ENCODE measurements at places on chromosomes 5 and 9.
A peak's percentile ranks its signal among the peaks of the same experiment; 100 is the strongest.

DNA sequence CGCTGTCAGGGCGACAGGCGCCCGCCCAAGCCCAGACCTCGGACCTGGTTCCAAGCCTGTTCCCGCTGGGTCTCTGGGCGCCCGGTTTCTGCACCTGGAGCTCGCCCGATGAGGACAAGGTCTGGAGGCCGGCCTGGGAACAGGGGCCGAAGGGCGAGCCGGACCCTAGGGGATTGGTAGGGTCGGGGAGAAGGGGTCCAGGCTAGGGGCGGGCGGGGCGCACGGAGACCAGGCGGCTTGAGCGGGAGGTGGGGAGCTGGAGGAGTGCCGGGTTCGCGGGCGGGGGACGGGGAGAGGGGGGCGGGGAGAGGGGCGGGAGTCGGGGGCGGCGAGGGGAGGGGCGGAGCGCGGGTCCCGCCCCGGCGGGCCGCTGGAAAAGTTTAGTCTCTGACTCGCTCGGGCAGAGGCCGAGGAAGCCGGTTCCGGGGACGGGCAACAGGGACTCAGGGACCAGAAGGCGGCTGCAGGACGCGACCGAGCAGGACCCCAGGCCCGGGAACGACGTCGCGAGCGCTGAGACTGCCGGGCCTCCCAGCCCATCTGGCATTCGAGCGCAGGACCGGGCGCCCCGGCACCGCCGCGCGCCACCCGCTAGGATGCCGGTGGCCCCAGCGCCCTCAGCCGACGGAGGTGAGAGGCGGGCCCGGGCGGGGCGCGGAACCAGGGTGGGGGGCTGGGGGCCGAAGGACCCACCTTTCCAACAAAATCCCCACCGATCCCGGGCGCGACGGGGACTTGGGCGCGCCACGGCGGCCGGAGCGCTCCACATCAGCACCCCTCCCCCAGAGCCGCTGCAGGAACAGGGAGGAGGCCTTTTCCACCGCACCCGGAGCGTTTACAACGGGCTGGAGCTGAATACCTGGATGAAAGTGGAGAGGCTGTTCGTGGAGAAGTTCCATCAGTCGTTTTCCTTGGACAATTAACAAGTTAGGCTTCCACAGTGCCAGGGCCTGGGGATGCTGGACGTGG is at the start of gene S1PR3:
S1PR3 (plus strand) TSS at position 403 of the 969 bp plus-strand sequence. CDS start 9,733 bp downstream, outside the sequence.
- no peak for DNase-seq

GRCh38 chr5:141155540-141156374 is 5.9 kb downstream of the PCDHB6 start:
- no peak for DNase-seq

DNA sequence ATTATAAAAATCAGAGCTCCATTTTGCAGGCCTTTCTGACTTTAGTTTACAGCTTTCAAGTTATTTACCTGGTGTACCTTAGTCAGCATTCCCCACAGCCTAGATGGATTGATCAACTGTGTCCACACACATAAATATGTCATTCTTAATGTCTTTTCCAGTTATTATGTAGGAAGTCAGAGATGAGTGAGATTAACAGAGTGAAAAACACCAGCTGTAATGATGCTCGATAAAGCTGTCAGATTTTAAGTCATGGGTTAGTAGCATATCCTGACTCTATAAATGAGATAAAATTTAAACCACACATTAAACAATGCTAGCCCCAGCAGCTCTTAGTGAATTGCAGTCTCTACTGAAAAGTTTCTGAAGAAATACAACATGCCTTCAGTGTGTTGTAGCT is 48.9 kb downstream of the NUDT12 start:
- no peak for DNase-seq

DNA sequence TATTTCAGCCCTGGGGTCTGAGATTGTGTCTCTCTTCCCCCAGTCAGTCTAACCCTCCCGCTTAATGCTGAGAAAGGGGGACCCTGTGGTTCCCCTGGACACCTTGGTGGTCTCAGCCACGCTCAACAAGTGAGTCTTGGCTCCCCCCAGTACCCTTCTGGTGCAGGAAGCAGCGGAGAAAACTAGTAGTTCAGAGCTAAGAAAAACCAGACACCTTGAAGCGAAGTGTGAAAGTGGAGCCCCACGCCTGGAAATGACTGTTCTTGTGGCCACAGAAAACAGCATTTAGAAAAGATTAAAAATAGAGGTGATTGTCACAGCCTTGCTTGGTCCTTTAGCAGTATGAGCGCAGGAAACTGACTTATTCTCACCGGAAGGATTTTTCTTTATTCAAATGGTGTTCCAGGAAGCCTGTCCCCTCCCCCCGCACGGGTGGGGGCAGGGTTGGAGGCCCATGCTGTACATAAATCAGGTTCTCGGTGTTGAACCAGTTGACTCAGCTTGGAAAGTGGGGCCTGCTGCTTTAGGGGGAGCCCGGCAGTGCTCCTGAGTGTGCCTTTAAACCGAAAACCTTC is 8.1 kb downstream of the ARPC5L start:
- no peak for DNase-seq

DNA sequence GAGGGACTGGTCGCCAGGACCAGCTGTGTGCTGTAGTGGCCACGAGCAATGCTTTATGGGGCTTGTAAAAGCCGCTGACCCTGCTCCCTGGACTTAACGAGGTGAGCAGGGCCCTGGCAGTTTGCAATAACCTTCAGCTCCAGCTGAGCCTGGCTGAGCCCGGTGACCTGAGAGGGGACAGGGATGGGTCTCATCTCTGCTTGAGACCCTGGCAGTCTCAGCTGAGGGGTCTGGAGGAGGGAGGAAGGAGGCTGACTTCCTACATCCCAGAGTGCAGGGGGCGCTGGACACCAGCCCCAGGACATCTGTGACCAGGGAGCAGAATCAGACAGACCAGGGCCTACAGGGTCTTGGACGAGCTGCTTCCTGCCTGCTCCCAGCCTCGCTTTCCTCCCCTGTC is 277.5 kb upstream of the MVB12B start:
- DNase-seq: no peak

- no peak for DNase-seq
Observed at GRCh38 chr9:108136656-108137055, 647.1 kb upstream of the KLF4 start.

- peak; percentile 76 for DNase-seq
Observed at GRCh38 chr9:16191691-16192402, 639.0 kb downstream of the CCDC171 start.

DNA sequence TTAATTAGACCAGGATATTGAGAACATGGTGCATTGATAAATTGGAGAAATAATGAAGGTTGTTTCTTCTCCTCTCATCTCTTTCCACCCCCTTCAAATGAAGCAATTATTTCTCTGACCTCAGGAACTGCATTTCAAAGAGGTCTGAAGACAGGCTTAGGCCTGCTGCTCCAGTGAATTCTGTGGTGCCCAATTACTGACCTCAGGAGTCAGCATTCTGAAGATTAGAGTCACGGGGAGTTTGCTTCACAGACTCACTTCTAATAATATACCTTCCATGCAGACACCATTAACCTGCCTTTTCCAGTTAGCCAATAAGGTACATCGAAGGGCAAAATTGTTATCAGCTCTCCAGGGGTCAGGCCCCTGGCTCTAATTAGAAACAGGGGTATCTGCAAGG is 270.9 kb downstream of the GAS1 start:
- no peak for DNase-seq

- no peak for DNase-seq
Observed at GRCh38 chr5:2376486-2376885, 375.0 kb downstream of the IRX2 start.

- DNase-seq: peak; percentile 78
Observed at GRCh38 chr9:112867275-112867991, 23.2 kb downstream of the SLC46A2 start.

GRCh38 chr5:99544356-99544755 is 615.5 kb upstream of the CHD1 start:
- no peak for DNase-seq

- DNase-seq: no peak
Observed at GRCh38 chr9:71767776-71768321, 464 bp downstream of the CEMIP2 start.

DNA sequence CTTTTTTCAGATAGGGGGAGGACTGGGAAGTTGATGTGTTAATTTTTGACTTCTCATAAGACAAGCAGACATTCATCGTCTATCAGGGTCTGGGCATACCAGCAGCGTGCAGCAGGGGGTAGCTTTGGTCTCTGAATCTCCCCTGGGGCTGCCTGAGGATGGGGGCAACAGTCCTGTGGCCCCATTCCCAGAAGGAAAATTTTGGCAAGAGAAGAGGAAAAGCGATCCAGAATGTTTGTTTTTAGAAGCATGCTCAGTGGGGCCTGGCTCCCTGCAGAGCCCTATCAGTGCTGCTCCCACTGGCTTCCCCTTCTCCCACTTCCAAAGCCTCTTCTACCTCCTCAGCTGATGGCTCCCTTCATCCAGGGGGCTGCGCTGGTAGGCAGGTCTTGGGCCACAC is 194.8 kb upstream of the IL12B start:
- DNase-seq: no peak

- no peak for DNase-seq
Observed at GRCh38 chr9:137411260-137411644, 11.7 kb downstream of the EXD3 start.

DNA sequence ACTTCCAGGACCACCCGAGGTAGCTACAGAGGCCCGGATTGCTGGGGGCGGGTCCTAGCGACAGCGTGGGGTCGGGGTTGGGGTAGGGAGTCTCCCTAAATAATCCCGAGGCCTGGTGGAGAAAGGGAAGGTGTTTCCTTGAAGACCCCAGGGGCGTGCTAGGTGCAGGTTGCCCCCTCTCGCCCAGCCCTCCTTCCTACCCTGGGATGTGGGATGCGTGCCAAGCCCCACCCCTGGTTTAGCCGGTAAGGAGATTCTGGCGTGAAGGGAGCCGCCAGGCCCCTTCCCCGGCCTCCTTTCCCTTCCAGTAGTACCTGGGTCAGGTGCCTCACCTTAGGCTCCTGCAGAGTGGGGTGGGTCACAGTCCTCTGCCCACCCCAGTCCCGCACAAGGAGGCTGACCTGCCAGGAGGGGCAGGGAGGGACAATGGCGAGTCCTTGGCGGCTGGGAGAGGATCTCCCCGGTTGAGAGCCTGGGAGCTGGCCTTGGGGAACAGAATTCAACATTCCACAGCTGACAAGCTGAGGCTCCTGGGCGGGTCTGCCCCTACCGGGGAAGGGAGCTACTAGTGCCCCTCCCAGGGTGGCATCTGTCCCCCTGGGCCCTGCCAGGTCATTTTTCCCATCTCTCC is 674 bp downstream of the TSPAN17 start:
- DNase-seq: no peak

DNA sequence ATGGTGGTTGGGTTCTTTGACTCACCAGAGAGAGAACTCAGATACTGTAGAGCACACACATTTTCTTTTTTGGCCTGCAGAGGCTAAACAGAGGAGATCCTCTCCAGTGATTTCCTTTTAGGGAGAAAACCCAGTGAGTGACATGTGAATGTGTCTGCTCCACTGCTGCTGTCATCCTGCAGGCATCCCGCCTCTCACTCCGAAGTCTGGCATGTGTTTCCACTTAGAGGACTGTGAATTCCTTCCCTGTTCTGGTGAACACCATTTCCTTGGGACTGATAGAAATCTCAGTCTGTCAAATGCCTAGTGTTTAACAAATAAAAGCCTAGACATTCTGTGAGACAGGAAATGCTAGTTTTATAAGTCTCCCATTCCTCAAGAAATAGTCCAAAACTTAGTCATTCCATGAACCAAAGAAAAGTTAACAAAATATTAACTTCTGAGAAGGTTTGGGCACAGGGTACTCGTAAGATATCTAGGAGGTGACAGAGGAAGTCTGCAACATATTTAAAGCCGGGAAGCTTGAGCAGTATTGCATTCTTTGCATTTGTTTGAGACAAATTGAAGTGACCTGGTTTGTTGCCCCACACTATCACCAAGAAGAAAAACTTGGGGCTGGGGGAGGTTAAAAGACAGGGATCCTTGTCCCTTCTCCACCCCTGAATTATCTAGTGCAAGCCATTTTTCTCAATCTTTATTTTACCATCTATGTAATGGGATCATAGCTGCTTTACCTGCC is 74.9 kb upstream of the NIPAL4 start:
- peak; percentile 92 for DNase-seq

GRCh38 chr5:165714598-165714997 is 2209.2 kb downstream of the MAT2B start:
- DNase-seq: no peak

GRCh38 chr9:15244001-15244441 is 63.0 kb downstream of the TTC39B start:
- DNase-seq: peak; percentile 65

- DNase-seq: no peak
Observed at GRCh38 chr5:71924980-71925379, 182.3 kb upstream of the MAP1B start.

DNA sequence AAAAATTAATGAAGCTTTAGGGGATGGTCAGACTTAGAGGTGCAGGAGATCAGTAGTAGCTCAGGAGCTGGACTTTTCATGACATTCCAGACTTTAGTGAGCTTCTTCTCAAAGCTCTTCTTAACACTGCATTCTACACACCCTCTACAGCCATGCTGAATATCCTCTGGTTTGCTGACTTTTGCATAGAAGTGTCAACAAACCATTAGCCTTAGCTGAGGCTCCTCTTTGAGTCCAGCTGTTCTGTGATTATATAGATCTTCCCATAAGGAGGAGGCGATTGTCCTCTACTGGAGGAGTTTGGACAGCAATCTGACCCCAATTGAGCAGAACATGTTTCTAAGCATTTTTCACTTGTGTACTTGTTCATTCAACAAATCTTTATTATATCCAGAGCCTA is 75.0 kb upstream of the RUSC2 start:
- DNase-seq: no peak

- DNase-seq: no peak
Observed at GRCh38 chr9:33162721-33163311, 4.3 kb downstream of the B4GALT1 start.

DNA sequence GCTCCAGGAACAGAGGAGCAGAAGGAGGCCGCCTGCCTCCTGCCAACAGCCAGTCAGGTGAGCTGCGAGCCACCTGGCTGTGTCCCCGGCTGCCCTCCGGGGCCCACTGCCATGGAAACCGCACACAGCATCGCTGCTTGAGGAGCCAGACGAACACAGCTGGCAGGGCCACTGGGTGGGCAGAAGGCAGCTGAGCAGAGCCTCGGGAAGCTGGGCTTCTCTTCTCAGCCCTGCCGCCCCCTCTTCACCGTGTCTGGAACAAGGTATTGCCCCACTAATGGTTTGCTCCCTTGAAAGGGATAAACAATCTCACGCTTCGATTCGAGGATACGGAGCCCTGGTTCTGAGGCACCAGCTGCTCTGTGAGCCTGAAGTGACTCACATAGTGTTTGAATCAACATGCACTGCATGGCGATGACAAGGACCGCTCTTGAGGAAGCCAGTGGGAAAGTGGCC is 63.7 kb upstream of the RUFY1 start:
- DNase-seq: no peak

GRCh38 chr5:33321026-33321425 is 119.7 kb upstream of the TARS1 start:
- DNase-seq: peak; percentile 80
